ENCODE measurements at places on chromosomes 16 and 17. TPM values are rescaled to one million over a fixed set of nuclear protein-coding genes. Genes with fewer than 3 reads are reported as not detected.

DNA sequence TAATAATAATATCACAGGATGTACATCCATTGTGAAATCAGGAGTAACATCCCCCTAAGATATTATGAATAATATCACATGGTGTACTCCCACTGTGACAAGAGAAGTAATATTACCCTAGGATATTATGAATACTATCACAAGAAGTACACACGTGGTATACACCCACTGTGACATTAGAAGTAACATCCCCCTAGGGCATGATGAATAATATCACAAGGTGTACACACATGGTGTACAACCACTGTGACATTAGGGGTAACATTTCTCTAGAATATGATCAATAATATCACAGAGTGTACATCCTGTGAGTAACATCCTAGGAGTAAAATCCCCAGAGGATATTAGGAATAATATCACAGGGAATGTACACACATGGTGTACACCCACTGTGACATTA is 5.0 kb upstream of the TEKT5 start:
- no peaks in the 10 kb centered on the region for H3K36me3 ChIP-seq
- no peak overlapping the region for H3K4me3 ChIP-seq
- H3K27ac ChIP-seq: no peak overlapping the region
- H3K4me1 ChIP-seq: no peaks in the 10 kb centered on the region
- no peak for DNase-seq

- no peak overlapping the region for H3K27ac ChIP-seq
- H3K36me3 ChIP-seq: no peaks in the 10 kb centered on the region
- H3K27me3 ChIP-seq: no peaks in the 10 kb centered on the region
- no peak for DNase-seq
- peaks cover 3% of the 10 kb centered on the region for H3K4me1 ChIP-seq
These were observed 51.5 kb upstream of the FASN start for GRCh38 chr17:82149401-82150099.

GRCh38 chr17:76726231-76726775 is at the start of gene JMJD6:
TSS of gene JMJD6 (minus strand) at chr17:76726606. CDS start at chr17:76726475, 131 bp downstream.
- peak; percentile 98 for DNase-seq
- no peaks in the 10 kb centered on the region for H3K27me3 ChIP-seq
- peak within 1 kb of the TSS; percentile 86 for H3K4me3 ChIP-seq
- H3K4me1 ChIP-seq: peaks cover 44% of the 10 kb centered on the region
- peaks cover 30% of the 10 kb centered on the region for H3K36me3 ChIP-seq

DNA sequence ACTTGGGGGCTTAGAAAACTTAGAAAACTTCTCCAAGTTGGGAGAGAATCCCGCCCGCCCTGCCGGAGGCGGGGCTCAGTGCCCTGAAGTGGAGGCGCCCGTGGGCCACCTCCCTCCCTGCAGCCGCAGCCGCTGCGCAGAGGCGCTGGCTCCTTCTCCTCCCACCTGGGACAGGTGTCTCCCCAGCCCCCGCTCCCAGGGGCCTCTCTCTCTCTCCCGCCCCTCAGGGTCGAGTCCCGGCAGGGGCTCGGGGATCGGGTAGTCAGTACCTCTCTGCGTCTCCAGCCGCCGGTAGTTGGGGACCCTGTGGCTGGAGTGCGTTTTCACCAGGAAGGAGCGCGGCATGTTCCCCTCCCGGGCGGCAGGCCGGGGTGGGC is 257 bp downstream of the SNAI3 start:
- DNase-seq: peak; percentile 74
- H3K27me3 ChIP-seq: no peaks in the 10 kb centered on the region
- H3K4me3 ChIP-seq: peak overlapping the region; percentile 76
- no peaks in the 10 kb centered on the region for H3K4me1 ChIP-seq
- H3K36me3 ChIP-seq: no peaks in the 10 kb centered on the region

CA4 gene
- 56.5 TPM for total RNA-seq

DNA sequence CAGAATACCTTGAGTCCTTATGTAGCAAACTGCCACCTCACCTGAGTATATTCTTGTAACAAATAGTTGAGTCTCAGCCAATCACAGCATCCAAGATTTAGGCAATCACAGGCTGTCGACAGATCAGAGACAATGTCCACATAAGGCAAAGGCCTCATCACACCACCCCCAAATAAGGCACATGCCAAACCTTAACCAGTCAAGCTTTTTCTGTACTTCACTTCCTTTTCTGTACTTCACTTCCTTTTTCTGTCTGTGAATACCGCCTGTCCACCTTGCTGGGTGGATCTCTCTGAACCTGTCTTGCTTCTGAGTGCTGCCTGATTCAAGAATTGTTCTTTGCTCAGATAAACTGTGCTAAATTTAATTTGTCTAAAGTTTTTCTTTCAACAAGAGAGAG is 210.4 kb upstream of the N4BP1 start:
- no peaks in the 10 kb centered on the region for H3K27me3 ChIP-seq
- no peak overlapping the region for H3K27ac ChIP-seq
- H3K36me3 ChIP-seq: no peaks in the 10 kb centered on the region
- DNase-seq: no peak

SCNN1G gene
- 5.4 TPM for total RNA-seq

- no peak overlapping the region for H3K4me3 ChIP-seq
- H3K27me3 ChIP-seq: no peaks in the 10 kb centered on the region
- DNase-seq: no peak
- H3K36me3 ChIP-seq: no peaks in the 10 kb centered on the region
- H3K27ac ChIP-seq: no peak overlapping the region
These were observed 2.3 kb upstream of the PECAM1 start for GRCh38 chr17:64393000-64393402.

DNA sequence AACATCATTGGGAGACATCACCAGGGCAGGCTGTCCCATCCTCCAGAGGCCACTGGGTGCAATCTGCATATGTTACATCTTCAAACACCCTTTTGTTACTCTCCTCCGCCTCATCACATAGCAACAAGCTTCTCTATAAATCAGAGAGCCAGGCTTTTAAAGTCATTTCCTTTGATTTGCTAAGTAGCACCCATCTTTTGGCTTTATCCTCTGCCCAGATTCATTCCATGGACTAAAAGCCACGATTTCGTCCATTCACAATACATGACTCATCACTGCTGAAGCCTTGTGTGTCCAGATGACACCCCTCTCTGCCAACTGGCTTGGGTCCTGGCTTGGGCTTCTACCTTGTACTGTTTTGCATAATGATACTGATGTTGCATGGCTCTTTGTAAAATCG is 2.0 kb upstream of the KRT38 start:
- H3K4me3 ChIP-seq: no peak overlapping the region
- no peaks in the 10 kb centered on the region for H3K36me3 ChIP-seq
- no peaks in the 10 kb centered on the region for H3K4me1 ChIP-seq
- no peak for DNase-seq

DNA sequence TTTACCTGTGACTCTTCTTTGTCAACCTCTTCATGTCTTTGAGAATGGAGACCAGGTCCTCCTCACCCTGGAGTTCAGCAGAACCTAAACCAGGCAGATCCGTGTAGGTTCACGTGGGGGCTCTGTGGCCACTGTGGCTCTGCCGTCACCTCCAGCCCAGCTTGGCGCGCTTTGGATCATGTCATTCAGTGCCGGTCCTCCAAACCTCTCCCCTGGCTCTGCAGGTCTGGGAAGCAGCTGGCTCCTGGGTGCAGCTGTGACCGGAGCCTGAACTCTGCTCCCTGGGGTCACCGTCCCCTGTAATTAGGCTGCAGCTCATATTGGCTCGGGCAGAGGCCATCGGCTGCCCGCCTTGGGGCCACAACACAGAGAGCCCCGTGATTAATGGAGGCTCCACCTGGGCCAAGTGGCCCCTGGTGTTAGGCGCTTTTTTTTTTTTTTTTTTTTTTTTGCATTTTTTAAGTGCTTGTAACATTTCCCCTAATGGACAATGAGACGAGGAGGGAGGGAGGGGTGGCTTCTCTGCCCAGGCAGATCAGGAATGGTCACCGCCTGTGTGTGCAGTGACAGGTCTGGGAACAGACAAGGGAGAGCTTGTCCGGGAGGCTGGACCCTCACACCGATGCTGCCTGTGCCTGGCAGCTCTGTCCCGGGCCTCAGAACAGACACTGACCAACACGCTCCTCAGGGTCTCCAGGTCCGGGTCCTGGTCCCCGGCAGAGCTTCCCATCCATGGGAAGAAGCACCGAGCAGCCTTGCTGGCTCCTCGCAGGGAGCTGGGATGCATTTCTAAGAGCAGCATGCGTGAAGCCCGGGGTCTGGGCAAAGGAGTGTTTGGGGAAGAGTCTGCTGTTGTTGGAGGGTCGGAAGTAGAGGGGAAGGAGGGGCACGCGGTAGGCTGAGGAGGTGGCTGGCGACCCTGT is 247.9 kb downstream of the SEC14L1 start:
- no peak overlapping the region for H3K4me3 ChIP-seq
- peaks cover 92% of the 10 kb centered on the region for H3K4me1 ChIP-seq
- DNase-seq: no peak
- H3K27ac ChIP-seq: peak overlapping the region; percentile 42

GRCh38 chr16:46972429-46973206 is 856 bp downstream of the DNAJA2 start:
- H3K27me3 ChIP-seq: no peaks in the 10 kb centered on the region
- H3K4me3 ChIP-seq: peak overlapping the region; percentile 51
- H3K27ac ChIP-seq: peak overlapping the region; percentile 95
- H3K36me3 ChIP-seq: peaks cover 15% of the 10 kb centered on the region
- H3K4me1 ChIP-seq: peaks cover 13% of the 10 kb centered on the region

- H3K4me3 ChIP-seq: no peak overlapping the region
- H3K36me3 ChIP-seq: no peaks in the 10 kb centered on the region
- H3K4me1 ChIP-seq: peaks cover 4% of the 10 kb centered on the region
- H3K27ac ChIP-seq: no peak overlapping the region
These were observed 80.2 kb upstream of the STAC2 start for GRCh38 chr17:39305978-39306377.

TP53TG3 gene
- not detected for total RNA-seq

DOC2B gene
- 8.5 TPM for total RNA-seq

- H3K36me3 ChIP-seq: no peaks in the 10 kb centered on the region
- H3K4me3 ChIP-seq: no peak overlapping the region
- no peaks in the 10 kb centered on the region for H3K27me3 ChIP-seq
- no peaks in the 10 kb centered on the region for H3K4me1 ChIP-seq
- no peak for DNase-seq
These were observed 37.7 kb downstream of the TMEM114 start for GRCh38 chr16:8552487-8553221.

KRT14 gene
- not detected for total RNA-seq

DNA sequence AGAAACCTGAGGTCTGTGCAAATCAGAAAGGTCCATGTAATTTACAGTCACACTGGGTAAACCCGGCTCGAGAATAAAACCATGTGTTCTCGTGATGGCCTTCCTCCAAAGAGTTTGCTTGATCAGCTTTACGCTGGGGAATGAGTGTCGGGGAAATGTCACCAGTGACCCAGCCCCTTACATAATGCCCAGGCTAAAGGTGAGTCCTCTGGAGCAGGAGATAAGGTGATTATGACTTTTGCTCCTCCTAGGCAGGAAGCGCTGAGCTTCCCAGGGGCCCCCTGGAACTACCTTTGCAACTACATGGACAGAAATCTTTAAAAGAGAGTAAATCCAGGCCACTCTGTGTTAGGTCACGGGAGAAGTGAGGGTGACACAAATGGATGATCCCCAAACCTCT is 15.7 kb downstream of the SLC6A4 start:
- no peaks in the 10 kb centered on the region for H3K4me1 ChIP-seq
- no peak for DNase-seq
- H3K36me3 ChIP-seq: no peaks in the 10 kb centered on the region
- no peak overlapping the region for H3K27ac ChIP-seq

DNA sequence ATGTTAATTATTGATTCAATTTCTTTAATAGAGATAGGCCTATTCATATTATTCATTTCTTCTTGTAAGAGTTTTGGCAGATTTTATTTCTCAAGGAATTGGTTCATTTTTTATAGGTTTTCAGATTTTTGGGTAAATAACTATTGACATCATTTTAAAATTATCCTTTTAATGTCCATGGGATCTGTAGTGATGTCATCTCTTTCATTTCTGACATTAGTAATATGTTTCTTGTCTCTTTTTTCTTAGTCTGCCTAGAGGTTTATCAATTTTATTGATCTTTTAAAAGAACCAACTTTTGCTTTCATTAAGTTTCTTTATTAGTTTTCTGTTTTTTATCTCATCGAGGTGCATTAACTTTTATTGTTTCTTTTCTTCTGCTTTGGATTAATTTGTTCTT is 162.6 kb downstream of the FTO start:
- H3K4me1 ChIP-seq: no peaks in the 10 kb centered on the region
- H3K4me3 ChIP-seq: no peak overlapping the region
- peaks cover 3% of the 10 kb centered on the region for H3K36me3 ChIP-seq
- no peaks in the 10 kb centered on the region for H3K27me3 ChIP-seq
- no peak for DNase-seq

DNA sequence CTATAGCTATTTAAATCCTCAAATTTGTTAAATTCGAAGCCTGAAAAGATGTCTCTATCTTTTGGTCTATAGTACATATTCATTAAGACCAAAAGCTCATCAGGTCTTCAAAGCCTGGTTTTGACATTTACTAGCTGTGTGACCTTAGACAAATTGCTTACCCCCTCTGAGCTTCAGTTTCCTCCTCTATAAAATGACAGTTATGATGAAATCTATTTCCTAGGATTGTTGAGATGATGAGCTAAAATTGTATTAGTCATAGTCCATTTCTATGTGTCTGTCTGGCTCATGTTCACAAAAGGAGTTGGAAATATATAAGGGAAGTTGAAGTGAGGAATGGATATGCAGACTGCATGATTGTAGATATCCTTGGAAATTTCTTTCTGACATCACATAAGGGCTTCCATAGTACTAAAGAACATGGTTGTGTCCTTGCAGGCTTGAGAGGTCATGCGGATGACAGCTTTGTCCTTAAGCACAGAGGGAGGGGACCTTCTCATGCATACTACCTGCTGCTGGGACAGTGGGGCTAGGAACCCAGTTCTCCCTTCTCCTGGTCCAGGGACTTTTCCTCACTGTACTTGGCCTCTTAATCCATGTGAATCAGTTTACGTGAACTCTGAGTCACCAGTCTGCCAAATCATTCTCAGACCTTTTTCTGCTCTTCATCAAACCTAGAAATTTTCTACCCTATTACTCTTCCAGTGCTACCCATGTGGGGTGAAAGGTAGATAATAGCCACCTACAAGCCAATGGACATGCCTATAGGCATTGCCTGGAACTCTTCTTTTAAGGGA is 487.5 kb upstream of the SALL1 start:
- no peak for DNase-seq
- no peaks in the 10 kb centered on the region for H3K36me3 ChIP-seq
- H3K4me3 ChIP-seq: no peak overlapping the region
- H3K4me1 ChIP-seq: no peaks in the 10 kb centered on the region

DNA sequence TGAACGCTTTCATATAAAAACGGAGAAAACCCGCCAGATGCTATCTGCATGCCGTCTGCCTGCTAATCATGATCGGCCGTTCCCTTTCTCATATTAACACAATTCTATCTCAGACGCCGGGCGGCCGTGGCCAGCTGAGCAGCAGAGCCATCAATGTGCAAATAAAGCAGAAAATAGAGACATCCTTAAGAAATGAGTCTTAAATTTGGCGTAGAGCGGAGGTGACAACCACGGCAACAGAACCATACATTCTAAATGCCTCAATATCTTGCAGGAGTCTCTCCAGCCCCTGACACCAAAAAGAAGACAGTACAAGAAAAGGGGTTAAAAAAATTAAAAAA is 2.7 kb upstream of the IRX5 start:
- H3K27ac ChIP-seq: no peak overlapping the region
- peak overlapping the region; percentile 32 for H3K4me3 ChIP-seq
- no peaks in the 10 kb centered on the region for H3K36me3 ChIP-seq
- DNase-seq: no peak
- peaks cover 27% of the 10 kb centered on the region for H3K4me1 ChIP-seq
- peaks cover 41% of the 10 kb centered on the region for H3K27me3 ChIP-seq

HAS3 gene
- 8.1 TPM for total RNA-seq

- no peaks in the 10 kb centered on the region for H3K27me3 ChIP-seq
- H3K36me3 ChIP-seq: peaks cover 30% of the 10 kb centered on the region
- H3K4me3 ChIP-seq: no peak overlapping the region
- no peak for DNase-seq
- H3K4me1 ChIP-seq: no peaks in the 10 kb centered on the region
These were observed 12.4 kb downstream of the MRPL27 start for GRCh38 chr17:50360486-50361115.

Data from thyroid gland (tissue), 4 donors.